ENCODE measurements at places on chromosomes 7 and 10.

DNA sequence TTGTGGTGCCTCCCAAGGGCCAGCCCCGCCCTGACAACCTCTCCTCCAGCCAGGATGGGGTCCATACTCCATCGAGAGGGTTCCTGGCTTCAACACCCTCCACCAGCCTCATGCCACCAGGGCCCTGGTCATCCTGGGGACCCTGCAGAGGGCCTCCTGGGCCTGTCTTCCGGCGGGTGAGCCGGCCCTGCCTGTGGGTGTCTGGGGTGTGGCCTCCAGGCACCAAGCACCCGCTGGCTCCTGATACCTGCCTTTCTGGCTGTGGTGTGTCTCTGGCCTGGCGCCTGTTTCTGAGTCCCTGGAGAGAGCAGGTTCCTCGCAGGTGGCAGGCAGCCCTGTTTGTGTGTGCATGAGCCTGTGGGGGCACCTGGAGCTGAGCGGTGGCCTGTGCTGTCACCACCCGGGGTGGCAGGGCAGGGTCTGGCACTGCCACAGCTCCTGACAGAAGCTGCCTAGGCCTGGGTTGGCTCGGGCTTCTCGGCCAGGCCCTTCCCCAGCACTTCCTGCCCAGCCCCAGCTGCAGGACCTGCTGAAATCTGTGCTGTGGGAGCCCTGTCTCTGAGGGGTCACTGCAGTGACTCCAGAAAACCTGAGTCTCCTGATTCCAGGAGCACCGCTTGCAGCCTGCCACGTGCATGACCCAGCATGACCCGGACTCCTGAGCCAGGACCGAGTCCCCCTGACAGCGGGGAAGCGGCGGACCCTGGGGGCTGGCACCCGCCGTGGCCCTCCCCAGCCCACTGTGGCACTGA is 18.4 kb downstream of the ADAM8 start:
- no peak for DNase-seq

GRCh38 chr7:37371755-37372154 is 76.9 kb downstream of the ELMO1 start:
- no peak for DNase-seq

DNA sequence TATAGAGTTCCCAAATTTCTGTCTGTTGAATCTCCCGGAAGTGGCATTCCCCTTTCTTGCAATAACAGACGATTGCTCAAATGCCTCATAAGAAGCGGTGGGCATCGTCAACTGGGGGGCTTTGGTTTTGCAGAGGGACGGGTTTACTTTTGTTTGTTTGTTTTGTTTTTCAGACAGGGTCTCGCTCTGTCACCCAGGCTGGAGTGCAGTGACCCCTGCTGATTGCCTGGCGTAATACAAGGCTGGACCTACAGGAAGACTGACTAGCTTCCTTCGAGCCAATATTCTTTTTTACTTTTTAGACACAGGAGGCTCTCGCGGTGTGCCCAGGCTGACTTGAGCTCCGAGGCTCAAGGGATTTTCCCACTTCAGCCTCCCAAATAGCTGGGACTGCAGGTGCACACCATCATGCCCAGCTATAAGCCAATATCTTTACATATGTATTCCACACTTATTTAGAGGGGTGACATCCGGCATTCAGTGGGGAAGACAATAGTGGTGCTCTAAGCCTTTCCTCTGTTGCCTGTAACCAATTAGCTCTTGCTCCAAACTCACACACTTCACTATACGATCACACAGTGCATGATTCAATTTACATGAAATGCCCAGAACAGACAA is 58.1 kb downstream of the FHIP2A start:
- DNase-seq: peak; percentile 33

DNA sequence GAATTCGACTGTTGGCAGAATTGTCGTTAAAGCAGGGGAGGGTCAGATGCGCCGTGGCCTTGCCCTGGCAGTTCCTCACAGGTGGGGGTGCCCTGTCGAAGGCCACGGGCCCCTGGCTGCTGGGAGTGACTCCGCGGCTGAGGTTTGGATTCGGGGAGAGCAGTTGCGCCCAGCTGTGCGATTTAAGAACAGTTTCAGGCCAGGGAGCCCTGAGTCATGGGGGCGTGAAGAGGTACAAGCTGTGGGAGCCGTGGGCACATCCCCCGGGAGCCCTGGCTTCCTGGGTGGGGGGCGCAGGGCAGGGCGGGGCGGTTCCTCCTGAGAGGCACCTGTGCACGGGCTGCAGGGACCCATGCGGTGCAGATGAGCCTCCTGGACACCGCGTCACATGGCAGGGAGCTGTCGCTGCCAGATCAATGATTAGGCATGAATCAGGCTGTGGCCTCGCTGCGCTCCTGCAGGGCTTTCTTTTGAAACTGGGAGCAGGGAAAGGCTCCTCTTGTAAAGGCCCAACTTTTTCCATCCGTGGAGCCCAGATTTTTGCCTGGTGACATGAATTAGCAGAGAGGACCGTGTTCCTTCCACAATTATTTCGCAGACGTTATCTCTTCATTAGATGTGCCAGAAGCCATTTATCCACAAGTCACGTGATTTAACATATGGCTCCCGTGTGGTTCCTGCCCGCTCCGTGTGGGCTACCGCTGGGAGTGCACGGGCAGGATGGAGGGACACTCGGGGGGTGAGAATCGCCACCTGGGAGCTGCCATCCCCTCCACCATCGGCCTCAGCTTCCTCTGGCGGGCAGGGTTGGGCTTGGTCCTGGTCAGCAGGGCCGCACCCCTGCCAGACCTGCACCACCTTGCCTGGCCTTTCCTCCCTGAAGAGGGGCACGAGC is 918 bp downstream of the PWWP2B start:
- DNase-seq: no peak

- peak; percentile 19 for DNase-seq
Measured at GRCh38 chr7:87704590-87704989, 76.4 kb downstream of the RUNDC3B start.

Data from D341Med (cell line).